ENCODE measurements at places on chromosomes 3 and 15.

DNA sequence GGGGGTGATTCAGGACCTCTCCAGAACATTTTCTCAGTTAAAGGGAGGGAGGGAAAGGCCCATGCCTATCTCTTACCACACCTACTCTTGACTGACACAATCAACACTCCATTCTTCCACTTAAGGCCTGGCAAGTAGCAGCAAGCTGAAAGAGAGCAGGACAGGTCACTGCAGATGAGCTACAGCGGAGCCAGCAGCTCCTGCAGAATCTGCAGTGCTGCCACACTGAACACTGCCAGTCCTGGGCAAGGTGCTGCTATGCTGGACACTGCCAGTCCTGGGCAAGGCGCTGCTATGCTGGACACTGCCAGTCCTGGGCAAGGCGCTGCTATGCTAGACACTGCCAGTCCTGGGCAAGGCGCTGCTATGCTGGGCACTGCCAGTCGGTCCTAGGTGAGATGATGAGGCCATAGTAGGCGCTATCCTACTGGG lies 143.7 kb downstream of the MYLK start:
- DNase-seq, result no peak

- no peak for DNase-seq
These were observed 57.7 kb downstream of the CNTN4 start for GRCh38 chr3:2156244-2156847.

DNA sequence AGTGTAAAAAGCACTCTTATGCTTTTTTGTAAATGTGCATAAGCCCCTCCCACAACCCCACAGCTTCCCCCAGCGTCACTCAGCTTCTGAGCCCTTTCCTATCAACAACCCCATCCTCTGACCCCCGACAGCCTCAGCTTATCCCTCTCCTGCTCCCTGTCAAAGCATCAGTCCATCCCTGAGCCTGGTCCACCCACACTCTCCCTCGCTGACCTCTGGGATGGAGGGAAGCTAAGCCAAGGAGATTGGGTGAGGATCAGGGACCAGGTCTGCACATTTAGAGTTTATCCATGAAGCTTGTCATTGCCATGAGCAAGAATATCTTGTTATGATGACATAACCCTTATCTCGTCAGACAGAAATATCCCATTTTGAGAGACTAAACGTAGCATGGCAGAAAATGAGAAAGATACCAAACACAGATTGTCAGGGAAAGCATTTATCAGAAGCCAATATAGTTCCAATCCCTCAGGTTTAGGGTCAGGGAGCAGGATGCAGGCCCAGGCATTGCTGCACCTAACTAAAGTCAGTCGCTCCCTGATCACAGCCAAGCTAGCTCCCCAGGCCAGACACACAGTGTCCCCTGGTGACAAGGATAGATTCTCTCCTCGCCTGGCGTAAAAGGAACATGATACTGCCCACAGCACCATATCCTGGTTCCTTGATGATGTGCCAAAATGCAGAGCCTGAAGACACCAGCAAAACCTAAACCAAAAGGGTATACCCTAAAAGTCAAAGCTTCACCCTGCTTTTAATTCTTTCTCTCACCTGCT lies 66.9 kb downstream of the DCLK3 start:
- no peak for DNase-seq

DNA sequence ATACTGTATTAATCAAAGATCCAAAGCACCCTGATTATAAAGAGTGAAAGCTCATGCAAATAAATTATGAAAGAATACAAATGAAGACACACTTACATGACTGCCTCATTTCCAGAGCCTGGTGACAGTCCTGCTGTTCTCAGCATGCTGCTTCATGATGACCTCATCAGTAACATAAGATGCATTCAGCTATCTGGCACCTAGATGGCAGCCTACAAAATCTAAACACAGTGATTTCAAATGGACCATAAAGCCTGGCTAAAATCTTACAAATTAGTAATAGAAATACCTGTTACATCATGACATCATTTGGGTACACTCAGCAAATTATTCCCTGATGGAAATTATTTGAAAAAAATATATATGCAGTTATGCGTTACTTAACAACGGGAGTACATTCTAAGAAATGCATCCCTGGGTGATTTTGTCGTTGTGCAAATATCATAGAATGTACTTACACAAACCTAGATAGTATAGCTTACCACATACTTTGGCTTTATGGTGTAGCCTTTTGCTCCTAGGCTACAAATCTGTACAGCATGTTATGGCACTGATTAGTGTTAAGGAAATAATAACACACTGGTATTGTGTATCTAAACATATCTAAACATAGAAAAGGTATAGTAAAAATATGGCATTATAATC lies 207.2 kb downstream of the EPHA3 start:
- peak; percentile 26 for DNase-seq

DNA sequence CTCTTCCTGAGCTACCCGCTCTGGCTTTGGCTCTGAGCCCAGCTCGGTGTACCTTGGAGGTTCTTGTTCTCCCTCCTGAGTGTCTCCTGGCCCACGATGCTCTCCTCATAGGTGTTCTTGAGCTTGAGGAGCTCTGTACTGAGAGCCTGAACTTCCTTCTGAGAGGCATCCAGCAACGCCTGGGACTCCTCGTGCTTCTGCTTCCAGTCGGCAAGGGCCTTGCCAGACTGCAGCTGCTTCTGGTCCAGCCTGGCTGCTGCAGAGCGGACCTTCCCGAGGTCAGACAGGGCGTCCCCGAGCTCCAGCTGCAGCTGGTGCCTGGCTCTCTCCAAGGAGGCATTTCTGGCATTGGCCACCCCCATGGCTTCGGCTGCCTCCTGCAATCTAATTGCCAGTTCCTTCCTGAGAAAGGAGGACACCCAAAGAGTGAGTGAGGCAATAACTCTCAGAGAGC lies 99.8 kb downstream of the MYH15 start:
- DNase-seq, result no peak

- no peak for DNase-seq
These were observed 626.4 kb upstream of the ZNF385D start for GRCh38 chr3:22377421-22377820.

DNA sequence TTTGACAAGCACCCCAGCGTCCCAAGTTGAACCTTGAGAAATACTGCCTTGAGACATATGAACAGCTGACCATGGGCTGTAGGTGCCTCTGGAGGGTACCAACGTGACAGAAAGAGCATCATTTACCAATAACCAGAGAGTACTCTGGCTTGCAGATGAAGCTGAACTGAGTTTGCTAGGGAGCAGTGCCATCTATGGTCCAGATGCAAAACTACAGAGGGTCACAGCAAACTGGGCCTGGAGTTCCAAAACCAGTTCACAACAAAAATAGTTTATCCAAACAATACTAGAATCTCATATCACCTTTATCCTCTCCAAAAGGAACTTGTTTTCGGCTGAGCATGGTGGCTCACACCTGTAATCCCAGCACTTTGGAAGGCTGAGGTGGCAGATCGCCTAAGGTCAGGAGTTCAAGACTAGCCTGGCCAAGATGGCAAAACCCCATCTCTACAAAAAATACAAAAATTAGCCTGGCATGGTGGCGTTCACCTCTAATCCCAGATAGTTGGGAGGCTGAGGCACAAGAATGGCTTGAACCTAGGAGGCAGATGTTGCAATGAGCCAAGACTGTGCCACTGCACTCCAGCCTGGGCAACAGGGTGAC lies 69.3 kb downstream of the CHAC1 start:
- peak; percentile 36 for DNase-seq

GRCh38 chr3:135260025-135260424 lies 465.0 kb downstream of the EPHB1 start:
- no peak for DNase-seq

DNA sequence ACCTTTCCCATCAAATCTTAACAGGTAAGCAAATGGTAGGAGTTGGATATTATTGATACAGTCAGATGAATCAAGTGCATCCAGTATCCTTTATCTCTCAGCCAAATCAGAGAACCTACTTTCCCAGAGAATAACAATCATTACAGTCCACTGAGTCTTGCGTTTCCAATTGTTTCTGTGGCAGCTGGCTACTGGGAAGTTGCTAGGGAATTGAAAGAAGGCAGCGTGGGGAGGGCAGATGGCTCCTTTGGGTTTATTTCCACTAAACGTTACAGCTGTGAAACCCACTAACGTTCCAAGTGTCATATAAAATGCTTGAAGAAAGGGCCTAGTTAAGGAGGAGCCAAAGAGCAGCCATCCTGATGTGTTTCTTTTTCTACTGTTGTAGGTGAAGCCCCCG lies 78.4 kb downstream of the WDR72 start:
- no peak for DNase-seq

DNA sequence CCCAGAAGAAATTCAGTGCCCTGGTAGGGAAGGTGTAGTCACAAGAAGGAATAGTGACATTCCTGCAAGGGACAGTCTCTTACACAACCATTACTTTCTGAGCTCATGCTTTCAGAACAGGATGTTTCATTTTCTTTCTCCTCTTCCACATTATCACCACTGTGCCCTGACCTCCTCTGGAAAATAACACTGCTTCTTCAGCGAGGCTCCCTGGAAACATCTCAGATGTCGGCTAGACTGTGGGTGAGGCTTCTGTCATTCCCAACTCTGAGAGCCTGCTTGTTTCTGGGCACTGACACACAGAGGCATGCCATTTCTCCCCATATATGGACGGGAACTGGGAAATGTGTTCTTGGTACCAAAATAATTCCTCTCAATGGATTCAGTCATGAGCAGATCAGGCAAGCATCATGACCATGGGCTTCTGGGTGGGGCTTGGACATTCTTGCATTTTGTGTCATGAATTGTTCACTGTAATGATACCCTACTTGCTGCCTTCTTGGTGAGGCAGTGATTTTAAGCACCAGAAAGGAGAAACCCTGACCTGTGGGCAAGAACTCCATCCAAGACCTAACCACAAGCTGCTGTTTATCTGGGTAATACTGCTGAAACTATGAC lies 14.3 kb upstream of the TNFAIP8L3 start:
- DNase-seq, result no peak

DNA sequence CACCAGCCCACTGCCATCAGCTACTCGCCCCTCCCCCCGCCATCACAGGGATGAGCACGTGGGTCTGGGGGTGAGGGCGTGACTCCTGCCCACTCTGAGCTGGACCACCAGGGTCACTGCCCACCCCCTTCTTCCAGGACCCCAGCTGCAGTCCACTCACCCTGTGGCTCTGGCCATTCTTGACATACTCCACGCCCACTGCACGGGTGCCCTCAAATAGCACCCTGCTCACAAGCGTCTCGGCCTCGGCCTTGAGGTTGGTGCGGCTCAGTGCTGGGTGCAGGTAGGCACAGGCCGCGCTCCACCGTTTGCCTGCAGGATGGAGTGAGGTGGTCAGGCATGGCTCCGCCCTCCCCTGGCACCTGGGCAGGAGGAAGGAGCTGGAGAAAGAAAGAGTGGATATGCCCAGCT lies 23.9 kb downstream of the CHDH start:
- DNase-seq, result no peak

DNA sequence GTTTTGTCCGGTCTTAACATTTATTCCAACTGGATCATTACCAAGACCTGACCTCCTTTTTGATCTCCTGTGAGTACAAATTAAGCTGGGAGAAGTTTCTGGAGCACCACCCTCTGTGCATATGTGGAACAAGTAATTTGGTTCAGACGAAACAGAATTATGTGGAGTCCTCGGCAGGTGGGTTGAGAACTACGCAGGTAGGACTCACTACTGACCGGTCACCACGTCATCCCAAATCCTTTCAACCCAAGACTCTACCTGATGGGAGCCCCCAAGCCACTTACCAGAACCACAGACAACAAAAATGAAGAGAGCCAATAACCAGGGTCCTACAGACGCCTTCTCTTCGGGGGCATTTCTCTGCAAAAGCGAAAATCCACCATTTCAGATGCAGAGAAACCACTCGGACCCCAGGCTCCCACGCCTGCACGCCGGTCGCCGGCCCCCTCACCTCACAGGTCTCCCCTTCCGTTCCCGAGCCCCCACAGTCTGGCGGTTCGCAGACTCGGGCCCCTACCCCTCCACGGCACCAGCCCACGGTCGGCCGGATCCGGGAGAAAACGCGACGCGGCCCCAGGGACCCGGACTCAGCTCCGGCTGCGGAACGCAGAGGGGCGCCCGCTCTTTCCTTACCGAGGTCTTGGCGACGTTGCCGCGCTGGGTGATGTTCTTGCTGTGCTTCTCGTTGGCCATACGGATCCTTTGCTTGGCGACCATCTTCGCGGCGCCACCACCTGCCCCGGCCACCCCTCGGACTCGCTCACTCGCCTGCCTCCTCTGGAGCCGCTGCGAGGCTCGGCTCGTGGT lies 674 bp downstream of the SERP1 start:
- DNase-seq, result peak; percentile 49

- DNase-seq, result no peak
These were observed 55.8 kb upstream of the TSPAN3 start for GRCh38 chr15:77126529-77127326.

GRCh38 chr3:194278186-194278845 lies 72.8 kb downstream of the CPN2 start:
- DNase-seq, result no peak

DNA sequence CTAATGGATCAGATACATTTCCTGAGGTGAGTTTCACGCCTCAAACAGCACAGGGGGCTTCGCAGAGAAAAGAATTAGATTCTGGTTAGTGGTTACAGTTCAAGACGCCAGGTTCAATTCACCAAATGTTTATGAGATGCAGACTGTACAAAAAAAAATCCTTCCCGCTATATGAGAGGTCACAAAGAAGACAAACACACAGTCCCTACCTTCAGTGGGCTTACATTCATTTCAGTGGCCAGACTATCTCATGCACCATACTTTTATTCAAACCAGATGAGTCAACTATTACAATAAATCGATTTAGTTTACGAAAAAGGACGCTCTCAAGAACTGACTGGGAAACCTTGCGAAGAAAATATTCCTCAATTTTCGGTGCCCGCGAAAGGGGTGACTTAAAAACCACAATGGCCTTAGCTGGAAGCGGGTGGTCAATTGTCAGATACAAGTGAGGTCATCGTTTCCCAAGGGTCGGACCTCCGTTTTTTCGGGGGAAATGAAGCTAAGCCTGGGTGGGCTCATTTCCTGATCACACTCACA lies 695 bp downstream of the METTL6 start:
- no peak for DNase-seq

- no peak for DNase-seq
These were observed 46.0 kb downstream of the MEIS2 start for GRCh38 chr15:37054336-37054735.

GRCh38 chr3:157088601-157089454 lies 71.1 kb downstream of the CCNL1 start:
- no peak for DNase-seq

DNA sequence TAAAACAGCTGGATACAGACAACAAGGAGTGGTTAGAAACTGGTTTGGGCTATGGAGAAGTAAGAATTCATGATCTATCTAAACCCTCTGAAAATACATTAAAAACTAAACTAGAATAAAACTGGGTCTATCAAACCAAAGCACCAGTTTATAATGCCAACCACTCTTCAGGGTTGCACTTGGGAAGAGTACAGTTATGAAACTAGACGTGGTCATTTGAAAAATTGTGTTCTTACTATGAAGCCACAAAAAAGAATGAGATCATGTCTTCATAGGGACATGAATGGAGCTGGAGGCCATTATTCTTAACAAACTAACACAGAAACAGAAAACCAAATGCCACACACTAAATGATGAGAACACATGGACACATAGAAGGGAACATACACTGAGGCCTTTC lies 103.8 kb downstream of the GAP43 start:
- no peak for DNase-seq

Measured in NCI-H1436 (cell line).